ENCODE measurements at places on chromosomes 2 and 18.

GRCh38 chr18:73719611-73720010, 428.0 kb downstream of the FBXO15 start:
- no peak for DNase-seq

GRCh38 chr2:54966837-54967236, 83.4 kb downstream of the RTN4 start:
- no peak for DNase-seq

DNA sequence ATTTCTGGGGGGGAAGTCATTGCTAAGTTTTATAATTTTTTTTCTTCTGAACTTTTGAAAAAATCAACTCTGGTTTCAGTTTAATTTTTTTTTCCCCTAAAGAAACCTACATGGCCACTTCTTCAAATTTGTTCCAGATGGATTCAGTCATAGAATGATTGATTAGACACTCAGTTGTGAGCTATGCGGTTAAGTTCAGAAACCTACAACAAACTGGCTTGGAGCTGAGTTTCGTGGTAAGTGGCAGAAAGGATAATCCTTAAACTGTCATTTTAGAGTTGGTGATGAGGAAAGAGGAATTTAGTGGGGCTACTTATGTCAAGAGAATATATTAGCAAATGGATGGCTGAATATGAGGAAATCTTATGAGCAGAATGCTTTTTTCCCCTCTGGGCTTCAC, 23.7 kb downstream of the EFEMP1 start:
- no peak for DNase-seq

DNA sequence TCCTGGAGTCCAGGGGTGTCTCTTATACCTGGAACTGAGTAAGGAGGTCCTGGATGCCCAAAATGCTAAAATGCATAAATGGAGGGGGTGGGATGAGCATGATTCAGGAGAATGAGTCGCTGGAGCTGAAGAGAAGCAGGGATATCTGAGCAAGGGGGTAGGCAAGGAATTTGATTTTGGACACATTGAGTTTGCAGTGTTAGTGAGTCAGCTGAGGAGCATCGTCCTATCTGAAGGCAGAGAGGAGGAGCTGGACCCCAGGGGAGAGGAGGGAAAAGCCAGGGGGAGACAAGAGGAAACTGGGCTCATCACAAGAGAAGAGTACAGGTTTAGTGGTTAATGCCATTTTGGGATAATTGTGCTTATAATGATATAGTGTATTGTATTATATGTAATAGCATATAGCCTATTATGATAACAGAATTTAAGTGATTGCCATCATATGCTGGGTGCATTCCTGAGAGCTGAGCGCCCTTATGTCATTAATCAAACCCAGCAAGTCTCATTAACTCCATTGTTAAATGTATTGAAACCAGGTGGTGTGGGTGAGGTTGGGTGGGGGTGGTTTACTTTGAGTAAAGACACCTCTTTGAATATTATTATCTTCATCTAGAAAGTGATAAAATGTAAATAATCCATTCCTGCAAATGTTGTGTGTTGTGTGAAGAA, 12.4 kb downstream of the EHD3 start:
- DNase-seq, result no peak

DNA sequence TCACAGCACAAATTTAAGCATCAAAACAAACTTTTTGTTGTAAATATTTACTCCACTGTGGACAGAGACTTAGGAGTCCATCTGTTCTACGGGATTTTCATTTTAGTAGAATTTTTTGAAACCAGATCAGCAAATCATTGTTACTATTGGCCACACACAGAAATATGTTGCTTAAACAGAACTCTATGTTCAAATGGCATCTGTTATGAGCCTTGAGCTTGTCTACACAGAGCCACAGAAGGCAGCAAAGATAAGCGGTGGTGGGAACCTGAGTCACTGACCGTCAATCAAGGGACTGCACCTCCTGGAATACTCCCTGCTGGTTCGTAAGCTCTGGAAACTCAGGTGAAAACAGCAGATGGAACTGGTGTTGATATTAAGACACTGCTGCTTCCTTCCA, 156.8 kb downstream of the TMEM200C start:
- DNase-seq, result no peak

DNA sequence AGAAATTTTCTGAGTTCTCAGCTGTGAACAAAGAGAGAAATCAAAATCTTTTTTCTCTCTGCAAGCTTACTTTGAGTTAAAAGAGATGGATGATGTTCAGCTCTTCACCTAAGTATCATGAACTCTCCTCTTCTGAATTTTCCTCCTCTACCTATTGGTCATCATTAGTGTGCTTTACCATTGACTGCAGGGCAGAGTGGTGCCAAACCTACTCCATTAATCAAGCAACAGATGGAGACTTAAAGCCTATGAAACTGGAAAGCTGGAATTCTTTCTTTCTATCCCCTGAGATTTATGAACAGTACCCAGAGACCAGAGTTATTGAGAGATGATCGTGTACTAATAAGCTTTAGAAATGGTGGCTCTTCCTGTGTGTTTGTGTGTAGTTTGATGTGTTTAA, 31.3 kb upstream of the LINC00305 start:
- DNase-seq, result no peak

DNA sequence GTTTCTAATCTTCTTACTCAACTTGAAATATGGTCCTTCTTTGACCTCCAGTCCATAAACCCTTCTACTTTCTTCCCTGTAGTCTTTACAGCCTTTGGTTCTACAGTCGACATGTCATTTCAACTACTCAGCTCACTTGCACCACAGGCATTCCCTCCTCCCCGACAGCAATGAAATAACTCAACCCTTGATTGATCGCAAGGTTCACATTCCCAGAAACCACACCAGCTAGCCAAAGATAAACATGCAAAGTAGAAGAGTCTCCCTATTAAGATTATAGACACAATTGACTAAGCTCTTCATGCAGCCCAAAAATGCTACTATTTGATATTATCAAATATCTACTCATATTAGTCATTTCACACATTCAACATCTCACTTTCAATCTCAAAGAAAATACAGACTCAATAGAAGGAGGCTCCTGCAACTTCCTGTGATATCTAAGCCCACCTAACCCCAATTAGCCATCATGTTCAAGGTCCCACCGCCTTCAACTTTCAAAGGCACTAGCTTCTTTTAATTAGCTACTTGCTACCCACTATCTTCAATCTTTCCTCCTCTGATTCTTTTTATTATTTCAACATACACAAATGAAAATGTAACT, 50.8 kb downstream of the RTTN start:
- no peak for DNase-seq

- DNase-seq, result no peak
Measured at GRCh38 chr2:60104514-60105505, 448.6 kb downstream of the BCL11A start.

GRCh38 chr2:609449-609848, 67.8 kb downstream of the TMEM18 start:
- DNase-seq, result no peak

DNA sequence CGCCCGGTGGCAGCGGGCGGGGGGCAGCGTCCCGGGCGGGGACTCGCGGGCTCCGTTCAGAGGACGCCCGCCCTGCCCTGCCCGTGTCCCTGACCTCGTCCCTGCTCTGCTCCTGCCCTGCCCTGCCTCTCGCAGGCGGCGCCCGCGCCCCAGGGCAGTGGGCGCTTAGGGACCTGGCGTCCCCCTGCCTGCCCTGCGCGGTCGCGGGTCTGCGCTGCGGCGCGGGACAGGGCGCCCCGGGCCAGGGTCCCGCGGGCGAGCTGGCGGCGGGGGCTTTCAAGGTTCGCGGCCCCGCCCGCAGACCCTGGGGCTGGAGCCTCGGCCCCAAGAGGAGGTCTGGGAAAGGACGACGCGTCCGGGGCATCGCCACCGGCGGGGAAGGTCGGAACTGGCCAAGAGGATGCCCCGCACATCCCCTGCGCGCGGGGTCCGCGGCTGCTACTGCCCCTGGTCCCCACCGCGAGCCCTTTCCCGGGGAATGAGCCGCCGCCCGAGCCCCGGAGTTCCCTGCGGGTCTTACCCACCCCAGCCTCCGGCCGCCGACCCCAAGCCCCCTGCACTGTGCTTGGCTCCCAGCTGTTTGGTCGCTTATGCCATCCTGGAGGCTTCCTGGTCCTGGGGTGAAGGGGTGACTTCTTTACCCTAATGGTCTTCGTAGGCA, 679 bp downstream of the RNF144A start:
- no peak for DNase-seq

DNA sequence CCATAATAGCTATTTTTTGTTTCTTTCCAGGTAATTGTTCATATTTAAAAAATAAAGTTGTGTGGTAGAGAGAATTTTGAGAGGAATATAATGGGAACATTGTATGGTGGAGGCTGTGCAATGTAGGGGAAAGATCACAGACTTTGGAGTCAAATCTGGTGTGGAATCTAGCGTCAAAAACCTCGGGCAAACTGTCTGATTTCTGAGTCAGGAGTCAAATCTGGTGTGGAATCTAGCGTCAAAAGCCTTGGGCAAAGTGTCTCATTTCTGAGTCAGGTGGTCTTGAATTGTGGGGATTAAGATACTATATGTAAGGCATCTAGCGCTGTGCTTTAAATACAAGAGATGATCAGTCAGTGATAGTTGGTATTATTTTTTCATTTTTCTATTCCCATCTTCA, 5.1 kb downstream of the PTPN4 start:
- DNase-seq, result no peak

- DNase-seq, result no peak
Measured at GRCh38 chr2:239554766-239555570, 154.1 kb upstream of the HDAC4 start.

GRCh38 chr2:48006094-48006493, 99.8 kb upstream of the FBXO11 start:
- DNase-seq, result no peak

DNA sequence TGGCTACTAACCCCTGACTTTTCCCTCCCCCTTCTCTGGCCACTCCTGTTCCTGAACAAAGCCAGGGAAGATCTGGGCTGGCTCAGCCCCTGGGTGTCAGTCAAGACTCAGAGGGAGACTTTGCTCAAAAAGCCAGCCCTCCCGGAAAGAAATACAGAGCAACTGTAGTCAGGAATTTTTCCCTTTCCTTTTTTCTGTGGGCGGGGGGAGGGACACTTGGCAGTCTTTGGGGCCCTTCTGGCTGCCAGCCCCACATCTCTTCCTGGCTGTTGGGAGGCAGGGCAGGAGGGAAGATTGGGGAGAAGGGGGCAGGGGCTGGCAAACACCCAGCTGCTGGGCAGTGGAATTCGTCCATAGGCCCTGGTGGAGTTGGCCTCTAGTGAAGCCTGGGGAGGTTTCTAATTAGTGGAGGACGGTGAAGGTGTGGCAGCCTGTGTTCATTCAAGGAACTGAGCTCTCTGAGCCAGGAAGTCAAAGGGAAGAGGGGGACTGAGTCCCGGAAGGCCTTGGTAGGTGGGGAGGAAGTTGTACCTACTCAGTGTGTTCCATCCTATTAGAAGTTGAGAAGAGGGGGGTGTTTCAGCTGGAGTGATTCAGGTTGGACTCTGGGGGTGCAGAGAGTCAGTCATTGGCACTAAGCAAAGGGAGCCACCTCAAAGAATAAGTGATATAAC, 10.9 kb downstream of the IGFBP2 start:
- DNase-seq, result no peak

DNA sequence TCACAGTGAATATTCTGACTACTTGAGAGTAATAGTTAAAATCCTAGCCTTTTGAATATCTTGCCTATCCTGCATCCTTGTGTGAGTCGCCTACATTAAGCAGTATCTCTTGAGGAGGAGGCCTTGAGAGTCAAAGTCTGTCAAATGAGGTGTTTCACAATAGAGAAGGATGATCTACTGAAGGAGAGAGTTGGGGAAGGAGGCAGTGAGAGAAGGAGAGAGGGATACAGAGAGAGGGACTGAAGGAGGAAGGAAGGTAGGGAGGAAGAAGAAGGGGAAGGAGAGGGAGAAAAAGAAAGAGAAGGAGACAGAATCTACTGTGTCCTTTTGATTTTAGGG, 123.6 kb upstream of the CYP26B1 start:
- DNase-seq, result no peak

DNA sequence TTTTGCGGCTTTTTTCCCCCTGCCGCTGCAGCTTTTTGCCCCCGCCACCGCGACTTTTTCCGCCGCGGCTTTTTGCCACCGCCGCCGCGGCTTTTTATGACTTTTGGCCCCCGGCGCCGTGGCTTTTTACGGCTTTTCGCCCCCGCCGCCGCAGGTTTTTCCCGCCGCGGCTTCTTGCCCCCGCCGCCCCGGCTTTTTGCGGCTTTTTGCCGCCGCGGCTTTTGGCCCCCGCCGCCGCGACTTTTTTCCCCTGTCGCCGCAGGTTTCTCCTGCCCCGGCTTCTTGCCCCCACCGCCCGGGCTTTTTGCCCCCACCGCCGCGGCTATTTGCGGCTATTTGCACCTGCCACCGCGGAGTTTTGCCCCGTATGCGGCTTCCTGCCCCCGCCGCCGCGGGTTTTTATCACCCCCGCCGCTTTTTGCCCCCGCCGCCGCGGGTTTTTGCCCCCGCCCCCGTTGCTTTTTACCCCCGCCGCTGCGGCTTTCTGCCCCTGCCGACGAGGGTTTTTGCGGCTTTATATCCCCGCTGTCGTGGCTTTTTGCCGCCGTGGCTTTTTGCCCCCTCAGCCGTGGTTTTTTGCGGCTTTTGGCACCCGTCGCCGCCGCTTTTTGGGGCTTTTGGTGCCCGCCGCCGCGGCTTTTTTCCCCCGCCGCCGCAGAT, 2750.9 kb downstream of the RPIA start:
- DNase-seq, result no peak

DNA sequence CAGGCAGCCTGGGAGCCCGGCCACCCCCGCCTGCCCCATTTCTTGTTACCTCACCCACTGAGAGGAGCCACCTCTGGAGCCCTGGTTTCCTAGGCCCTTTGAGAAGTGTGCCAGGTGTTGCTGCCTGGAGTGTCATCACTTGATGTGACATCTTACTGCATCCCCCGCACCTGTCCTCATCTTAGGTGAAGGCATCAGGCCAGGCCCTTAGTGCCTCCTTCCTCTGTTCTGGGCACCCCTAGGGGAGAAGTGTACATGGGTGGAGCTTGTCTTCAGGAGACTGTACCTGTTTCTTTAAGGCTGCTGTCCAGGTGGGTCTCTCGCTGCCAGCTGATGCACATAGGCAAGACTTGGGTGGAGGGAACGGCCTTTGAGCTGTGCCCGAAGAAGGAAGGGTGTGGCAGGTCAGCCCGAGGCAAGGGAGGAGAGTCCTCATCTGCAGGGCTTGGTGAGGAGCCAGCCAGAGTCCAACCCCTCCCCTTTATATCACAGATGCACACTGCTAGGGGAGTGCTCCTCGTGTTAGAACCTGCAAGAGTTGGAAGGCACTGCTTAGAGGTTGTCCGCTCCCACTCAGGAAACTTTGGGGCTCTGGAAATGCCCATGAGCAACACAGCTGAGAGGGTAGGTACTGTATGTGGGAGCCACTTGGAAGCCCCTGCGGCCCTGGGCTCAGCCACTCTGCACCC, 45.9 kb downstream of the NCK2 start:
- DNase-seq, result no peak

DNA sequence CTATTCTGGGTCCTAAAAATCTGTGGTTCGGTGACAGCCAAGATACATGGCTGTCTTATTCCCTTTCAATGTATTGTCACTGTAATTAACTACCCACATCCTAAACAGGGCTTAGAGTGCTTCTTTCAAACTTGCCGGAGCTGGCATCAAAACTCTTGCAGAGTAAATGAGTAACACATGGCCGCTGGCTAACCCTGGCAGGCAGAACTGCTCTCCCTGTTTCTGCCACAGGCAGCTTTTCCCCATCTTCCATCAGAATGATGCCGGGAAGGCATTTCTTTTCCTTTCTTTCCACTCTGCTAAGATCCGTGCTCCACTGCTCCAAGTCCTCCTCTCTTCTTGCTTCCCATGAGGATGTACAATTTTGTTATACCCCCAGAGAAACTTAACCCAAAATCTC, 54.8 kb upstream of the PTPRM start:
- DNase-seq, result no peak

- no peak for DNase-seq
Measured at GRCh38 chr2:54725343-54726099, 2.1 kb downstream of the EML6 start.

GRCh38 chr2:191740759-191741158, 62.8 kb downstream of the NABP1 start:
- DNase-seq, result no peak
